ENCODE measurements at places on chromosomes 7 and 10.

GRCh38 chr7:13852281-13852968, 137.0 kb downstream of the ETV1 start:
- DNase-seq = peak; percentile 34

GRCh38 chr7:116782177-116782711, 80.1 kb upstream of the CAPZA2 start:
- DNase-seq = peak; percentile 88

DNA sequence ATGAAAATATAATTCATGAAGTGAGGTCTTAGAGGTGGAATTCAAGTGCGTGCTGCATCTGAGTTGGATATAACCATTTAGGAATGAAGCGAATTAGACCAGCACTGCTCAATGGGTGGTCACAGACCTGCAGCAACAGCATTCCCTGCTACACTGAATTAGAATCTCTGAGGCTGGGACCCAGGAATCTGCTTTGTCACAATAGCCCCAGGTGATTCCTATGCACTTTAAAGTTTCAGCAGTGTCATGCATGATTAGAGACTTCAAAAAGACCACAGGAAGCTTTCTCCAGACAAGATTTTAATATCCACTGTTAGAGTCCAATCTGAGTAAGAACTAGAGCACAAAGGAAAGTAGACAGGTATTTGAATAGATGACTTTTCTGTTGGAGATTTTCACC, 352.8 kb upstream of the VSTM2A start:
- no peak for DNase-seq

GRCh38 chr10:59628456-59628855, 81.2 kb downstream of the SLC16A9 start:
- DNase-seq = no peak

- no peak for DNase-seq
Measured at GRCh38 chr10:25064401-25064800, 48.0 kb downstream of the THNSL1 start.

- DNase-seq = peak; percentile 21
Measured at GRCh38 chr7:5177060-5177459, 13.0 kb upstream of the WIPI2 start.

GRCh38 chr7:128899392-128899791, 11.1 kb downstream of the KCP start:
- no peak for DNase-seq

DNA sequence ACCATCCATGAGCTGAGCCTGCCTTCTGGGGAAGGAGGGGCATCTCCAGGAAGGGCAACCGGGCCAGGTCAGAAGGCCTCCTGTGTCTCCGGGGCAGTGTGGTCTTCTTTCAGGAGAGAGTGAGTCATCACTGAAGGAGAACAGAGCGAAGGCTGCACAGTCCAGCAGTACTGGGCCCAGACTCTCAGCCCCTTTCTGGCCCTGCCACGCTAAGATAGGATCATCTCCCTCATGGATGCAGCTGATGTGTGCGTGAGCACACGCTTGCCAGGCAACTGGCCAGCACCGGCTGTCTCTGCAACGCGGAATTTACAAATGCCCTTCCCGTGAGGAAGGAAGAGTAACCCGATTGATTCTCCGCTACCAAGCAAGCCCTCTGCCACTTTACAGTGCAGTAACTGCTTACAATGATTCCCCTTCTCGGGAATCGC, 328.2 kb downstream of the TNS3 start:
- DNase-seq = peak; percentile 63

- no peak for DNase-seq
Measured at GRCh38 chr10:103761075-103761920, 94.1 kb downstream of the SH3PXD2A start.

All from fibroblast of skin of abdomen (primary cell).